Hepatic stellate cell (primary cell): ENCODE measurements at places on chromosomes 3 and 15.

- DNase-seq: no peak
Observed at GRCh38 chr3:194543550-194543949, 56.7 kb upstream of the ATP13A3 start.

- no peak for DNase-seq
Observed at GRCh38 chr15:78432664-78433063, 5.4 kb upstream of the IREB2 start.

- no peak for DNase-seq
Observed at GRCh38 chr3:28994161-28994905, 286.5 kb upstream of the RBMS3 start.

DNA sequence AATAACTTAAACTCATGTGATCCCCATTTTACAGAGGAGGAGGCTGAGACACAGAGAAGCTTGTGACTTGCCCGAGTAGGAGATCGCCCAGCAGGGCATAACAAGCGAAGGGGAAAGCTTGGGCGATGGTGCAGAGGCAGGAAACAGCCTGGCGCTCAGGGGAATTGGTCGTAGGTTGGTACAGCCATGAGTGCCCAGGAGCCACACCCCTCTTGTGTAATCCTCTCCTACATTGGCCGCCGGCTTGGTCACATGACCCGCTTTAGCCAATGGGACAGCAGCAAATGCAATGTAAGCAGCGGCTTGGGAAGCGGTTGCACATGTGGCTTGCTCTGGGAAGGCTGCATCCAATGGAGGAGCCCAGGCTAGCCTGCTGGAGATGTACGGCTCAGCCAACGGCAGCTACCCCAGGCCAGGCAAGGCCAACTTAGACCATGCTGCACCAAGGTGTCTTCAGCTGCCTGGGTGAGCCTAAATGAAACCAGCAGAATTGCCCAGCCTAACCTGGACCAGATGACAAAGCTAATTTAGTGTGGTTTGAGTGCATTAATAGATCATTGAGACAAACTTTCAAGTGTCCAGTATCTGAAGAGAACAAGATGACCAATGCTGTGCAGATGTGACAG, 50.3 kb upstream of the SLC6A6 start:
- no peak for DNase-seq

GRCh38 chr3:99874237-99875002, 56.8 kb downstream of the CMSS1 start:
- no peak for DNase-seq
